ENCODE measurements at places on chromosomes 12 and 14. TPM values are rescaled to one million over a fixed set of nuclear protein-coding genes. Genes with fewer than 3 reads are reported as not detected.

RTL1 gene
- 0.12 TPM for total RNA-seq

PTPRR gene
- 39.1 TPM for total RNA-seq

AHNAK2 gene
- 42.0 TPM for total RNA-seq

KCNH5 gene
- total RNA-seq, result not detected

HCAR2 gene
- not detected for total RNA-seq

MSRB3 gene
- 1.5 TPM for total RNA-seq

LHX5 gene
- not detected for total RNA-seq

NFATC4 gene
- 10.7 TPM for total RNA-seq

AVPR1A gene
- total RNA-seq, result 0.98 TPM

AKAP3 gene
- 1.6 TPM for total RNA-seq

RPL10L gene
- total RNA-seq, result not detected

DNA sequence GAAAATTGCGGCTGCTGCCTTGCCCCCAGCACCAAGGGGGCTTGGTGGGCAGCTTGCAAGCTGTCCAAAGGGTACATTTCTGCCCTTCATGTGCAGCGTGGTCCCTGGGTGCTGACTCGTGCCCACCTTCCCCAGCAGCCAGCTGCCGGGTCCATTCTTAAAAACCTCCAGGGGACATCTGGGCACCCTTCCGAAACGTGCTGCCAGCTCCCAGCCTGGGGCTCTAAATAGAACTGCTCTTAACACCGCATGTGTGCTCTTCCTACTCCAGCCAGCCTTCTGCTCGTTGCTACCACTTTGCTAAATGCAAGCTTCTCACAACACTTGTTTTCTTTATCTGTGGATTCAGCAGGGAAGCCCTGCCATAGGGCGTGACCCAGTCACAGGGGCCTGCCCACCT, 66.0 kb downstream of the RIMBP2 start:
- DNase-seq, result no peak

DNA sequence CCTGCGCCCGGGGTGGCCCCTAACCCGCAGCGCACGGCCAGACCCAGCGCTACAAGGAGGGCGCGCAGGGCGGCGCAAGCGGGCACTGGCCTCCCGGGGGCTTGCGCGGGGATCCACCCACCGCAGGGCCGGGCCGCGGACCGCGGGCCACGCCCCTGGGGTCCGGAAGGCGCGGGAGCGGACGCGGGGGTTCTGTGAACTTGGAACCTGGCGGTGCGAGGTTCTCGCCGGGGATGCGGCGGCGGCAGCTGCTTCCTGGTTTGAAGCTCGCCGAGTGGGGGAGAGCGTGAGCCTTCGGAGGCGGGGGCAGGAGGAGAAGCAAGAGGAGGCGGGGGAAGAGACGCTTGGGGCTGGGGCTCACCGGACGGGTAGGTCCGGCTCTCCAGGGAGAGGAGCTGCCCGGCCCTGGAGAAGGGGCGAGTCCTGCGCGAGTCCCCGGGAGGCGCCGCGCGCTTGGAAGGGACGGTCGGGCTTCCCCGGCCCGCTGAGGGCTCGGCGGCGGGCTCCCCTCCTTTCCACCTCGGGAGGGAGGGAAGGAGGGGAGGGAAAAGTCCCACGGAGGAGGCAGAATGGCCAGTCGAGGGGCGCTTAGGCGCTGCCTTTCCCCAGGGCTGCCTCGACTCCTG, at the start of gene PRKCH:
Gene PRKCH, plus strand, starts transcription at position 195 of the 626 bp plus-strand sequence. CDS start 523 bp downstream, outside the sequence.
- peak; percentile 87 for DNase-seq

DNA sequence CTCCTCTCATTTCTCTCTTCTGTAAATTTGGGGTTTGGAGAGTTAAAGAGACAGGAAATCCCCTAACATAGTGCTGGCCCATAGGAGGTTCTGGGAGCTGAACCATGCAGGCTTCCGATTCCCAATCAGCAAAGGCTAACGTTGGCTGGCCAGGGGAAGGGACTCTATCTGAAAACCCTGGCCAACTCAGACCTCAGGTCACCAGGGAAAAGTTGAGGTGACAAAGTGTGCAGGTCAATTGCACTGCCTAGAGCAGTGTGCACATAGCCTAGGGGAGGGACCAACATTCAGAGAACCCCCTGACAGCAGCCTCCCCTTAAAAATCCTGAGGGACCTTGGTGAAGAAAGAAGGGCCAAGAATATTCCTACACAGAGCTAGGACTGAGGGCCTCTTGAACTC, 38.9 kb downstream of the TTC7B start:
- DNase-seq, result no peak

- peak; percentile 8 for DNase-seq
Measured at GRCh38 chr14:50871914-50872732, at the start of gene ABHD12B. Gene ABHD12B, plus strand, starts transcription at chr14:50872053. Its CDS starts 122 bp downstream, at chr14:50872175.

DNA sequence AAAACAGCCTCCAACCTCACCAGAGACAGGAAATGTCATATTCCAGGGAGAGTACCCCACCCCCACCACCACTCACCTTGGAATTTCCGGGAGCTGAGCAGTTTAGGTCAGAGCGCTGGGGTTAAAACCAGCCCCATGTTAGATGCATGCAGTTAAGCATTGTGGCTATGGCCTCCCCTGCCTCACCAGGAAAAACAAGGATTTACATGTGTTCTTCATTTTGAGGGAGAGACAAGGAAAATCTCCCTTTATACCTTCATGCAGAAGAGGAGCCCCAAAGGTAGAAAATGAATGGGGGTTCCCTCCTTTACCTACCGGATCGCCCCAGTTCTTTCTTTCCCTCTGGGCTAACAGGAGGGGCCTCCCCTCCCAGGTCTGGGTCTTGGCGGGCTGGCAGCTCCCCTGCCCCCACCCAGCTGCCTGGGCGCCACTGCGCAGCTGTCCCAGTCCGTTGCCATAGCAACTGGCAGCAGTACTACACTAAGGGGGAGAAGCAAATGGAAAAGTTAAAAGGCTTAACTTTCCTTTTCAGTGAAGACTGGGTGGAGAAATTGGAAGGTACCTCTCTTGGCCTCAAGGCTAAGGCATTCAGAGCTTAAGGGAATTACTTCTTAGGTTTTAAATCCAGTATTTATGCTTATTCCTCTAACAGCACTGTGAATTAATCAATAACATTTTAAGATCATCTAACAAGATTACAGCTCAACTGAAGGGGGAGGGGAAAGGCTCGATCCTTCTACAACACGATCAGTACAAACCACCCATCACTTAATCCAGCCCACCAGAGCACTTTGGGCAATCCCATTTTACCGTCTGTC, 20.5 kb downstream of the CBX5 start:
- DNase-seq, result peak; percentile 66

- DNase-seq, result no peak
Measured at GRCh38 chr12:106190581-106190980, 51.8 kb upstream of the NUAK1 start.

GRCh38 chr14:61877768-61878167, 115.5 kb downstream of the SNAPC1 start:
- DNase-seq, result no peak

DNA sequence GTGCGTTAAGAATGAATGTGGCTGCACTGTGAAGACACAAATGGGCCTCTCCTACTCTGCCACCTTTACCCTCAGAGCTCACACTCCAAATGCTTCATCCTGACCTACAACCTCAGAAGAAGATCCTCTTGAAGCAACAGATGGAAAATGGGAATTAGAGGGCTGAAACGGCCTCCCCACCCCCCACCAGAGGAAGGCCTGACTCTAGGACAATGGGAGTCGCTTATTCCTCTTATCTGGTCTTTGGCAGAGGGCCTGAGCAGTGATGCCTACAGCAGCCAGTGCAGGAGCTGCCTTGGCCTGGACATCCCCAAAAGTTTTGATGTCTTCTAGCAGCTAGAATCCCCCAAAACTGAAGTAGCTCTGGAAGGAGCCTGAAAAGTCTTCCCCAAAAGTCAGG, 29.2 kb downstream of the BTBD7 start:
- DNase-seq, result no peak

DNA sequence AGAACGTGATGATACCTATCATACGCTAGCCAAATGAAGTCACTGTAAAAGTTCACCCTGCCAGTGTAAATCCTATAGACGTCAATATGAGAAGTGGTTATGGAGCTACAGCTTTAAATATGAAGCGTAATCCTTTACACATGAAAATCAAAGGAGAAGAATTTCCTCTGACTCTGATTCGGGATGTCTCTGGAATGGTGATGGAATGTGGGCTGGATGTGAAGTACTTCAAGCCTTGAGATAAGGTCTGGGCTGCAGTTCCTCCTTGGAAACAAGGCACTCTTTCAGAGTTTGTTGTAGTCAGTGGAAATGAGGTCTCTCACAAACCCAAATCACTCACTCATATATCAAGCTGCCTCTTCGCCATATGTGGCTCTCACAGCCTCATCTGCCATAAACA, 53.1 kb upstream of the NAP1L1 start:
- no peak for DNase-seq

GRCh38 chr12:10697156-10697555, 23.3 kb upstream of the STYK1 start:
- DNase-seq, result no peak

DNA sequence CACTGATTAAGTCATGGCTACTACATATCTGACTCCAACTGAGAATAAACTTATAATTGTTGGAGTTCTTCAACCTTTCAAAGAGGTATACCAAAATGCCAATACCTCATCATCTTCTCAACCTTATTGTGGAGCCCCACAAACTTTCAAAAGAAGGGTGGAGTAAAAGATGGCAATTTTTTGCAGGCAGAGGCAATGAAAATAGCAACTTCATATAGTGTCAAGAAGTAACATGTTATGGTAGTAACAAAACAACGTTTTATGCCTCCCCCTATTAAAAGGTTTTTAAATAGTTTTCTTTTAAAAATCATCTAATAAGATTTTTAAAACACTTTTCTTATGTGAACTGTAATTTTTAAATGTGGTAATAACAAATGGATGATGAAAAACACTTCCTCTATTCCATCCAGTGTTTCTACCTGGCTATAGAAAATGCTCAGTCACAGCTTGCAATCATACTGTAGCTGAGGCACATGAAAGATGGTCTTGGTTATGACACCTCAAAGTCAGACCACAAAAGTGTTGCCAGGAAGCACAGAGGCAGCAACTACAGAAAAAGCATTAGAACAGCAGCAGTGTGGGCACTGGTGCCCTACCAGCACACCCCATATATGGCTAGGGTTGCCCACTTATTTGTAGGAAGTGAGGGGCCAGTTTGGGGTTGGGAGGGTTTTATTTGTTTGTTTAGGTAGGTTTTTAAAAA, 7.0 kb downstream of the PPP1R12A start:
- no peak for DNase-seq

DNA sequence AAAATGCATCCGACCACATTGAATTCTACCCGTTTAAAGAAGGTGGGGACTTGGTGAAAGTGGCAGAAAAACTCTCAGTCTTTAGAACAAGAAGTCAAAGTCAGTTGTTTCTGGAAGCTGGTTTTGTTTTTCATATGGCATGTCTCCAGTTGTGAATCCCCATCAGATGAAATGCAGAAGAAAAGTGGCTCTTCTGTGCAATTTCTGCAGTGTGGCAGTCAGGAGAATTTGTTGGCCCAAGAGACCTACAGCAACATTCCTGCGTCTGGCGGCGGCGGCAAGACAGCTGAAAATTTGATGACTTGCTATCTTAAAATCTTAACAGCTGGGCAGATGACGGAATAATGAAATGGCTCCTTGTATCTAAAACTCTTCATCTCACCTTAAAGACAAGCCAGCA, 201.5 kb downstream of the FOXN3 start:
- DNase-seq, result no peak

- DNase-seq, result no peak
Measured at GRCh38 chr12:66199831-66200509, 11.0 kb downstream of the IRAK3 start.

DNA sequence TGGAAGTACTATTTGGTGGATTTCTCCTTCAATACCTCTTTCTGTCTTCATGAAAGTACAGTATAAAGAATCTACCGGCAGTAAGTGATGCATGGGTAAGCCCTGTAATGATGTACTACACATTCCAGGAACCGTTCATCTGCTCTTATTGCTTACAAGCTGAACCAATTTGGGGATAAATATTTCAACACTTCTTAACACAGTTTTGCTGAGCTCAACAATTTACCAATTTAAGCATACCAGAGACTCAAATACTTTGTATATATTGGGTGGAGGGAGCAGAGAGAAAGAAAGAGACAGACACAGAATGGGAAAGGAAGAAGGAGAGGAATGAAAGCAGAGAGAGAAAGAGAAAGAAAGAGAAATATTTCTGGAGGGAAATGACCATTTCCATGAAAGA, 821.1 kb upstream of the FLRT2 start:
- no peak for DNase-seq

GRCh38 chr14:67575684-67576083, 24.4 kb downstream of the PIGH start:
- peak; percentile 72 for DNase-seq

GRCh38 chr12:104463368-104463767, 6.6 kb downstream of the CHST11 start:
- DNase-seq, result no peak

All from Calu3 (cell line).